Fibroblast of pulmonary artery (primary cell): ENCODE measurements at places on chromosomes 4 and X.
A peak's percentile ranks its signal among the peaks of the same experiment; 100 is the strongest.

DNA sequence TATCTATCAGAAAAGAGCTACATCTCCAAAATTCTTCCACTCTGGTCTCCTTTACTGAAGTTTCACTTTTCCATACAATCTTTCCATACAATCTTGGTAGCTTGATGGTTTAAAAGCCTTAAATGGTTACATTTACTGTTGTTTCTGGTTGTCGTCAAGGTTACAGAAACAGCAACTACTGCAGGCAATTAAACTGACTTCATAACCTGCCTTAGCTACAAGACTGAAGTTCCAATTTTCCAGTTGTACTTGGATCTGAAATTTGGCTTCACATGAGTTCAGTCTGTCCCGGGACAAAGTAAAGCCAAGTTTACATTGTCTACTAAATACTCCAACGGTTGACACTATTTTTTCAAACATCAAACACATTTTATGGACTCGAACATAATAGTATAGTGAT, 326.4 kb downstream of the ANKRD50 start:
- DNase-seq = peak; percentile 26

- no peak for DNase-seq
These were observed 11.1 kb downstream of the EXOC1L start for GRCh38 chr4:55830716-55831115.

DNA sequence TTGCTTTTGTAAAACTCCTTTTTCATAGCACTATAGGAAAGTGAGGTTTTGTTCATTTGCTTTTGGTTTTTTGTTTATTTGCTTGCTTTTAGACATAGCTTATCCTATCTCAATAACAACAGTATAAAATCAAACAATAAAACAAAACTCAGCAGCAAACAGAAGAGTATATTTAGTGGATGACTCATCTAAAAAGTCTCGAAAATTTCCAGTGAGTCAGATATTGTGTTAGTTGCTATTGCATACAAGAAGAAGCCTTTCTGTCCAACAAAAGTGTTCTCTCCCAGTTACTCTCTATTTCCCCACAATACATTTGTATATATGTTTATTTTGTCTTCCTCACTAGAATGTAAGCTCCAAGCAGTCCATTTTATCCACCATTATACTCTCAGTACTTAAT, 36.0 kb upstream of the NPNT start:
- DNase-seq = peak; percentile 83

- DNase-seq = peak; percentile 8
These were observed 43.7 kb downstream of the MAGEA9 start for GRCh38 chrX:149825424-149825823.

- no peak for DNase-seq
These were observed 56.2 kb downstream of the UGT2B10 start for GRCh38 chr4:68871809-68872642.

GRCh38 chrX:48064261-48064660, 7.2 kb downstream of the ZNF630 start:
- DNase-seq = no peak

DNA sequence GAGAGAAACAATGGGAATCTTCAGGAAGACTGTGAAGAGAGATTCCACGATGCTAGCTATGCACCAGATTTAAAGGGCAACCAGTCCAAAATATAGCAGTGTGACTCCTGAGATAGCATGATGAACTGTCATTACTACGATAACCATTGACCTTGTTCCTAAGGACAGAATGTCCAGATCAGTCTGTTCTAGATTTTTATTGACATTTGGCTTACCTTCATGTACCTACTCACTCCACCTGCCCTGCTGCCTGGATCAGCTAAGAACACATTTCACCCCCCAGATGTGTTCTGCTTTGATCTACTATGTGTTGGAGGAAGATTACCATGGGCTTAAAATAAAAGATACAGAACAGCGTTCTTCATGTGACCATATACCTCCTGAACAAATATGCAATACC, 50.1 kb downstream of the ELF2 start:
- DNase-seq = no peak

DNA sequence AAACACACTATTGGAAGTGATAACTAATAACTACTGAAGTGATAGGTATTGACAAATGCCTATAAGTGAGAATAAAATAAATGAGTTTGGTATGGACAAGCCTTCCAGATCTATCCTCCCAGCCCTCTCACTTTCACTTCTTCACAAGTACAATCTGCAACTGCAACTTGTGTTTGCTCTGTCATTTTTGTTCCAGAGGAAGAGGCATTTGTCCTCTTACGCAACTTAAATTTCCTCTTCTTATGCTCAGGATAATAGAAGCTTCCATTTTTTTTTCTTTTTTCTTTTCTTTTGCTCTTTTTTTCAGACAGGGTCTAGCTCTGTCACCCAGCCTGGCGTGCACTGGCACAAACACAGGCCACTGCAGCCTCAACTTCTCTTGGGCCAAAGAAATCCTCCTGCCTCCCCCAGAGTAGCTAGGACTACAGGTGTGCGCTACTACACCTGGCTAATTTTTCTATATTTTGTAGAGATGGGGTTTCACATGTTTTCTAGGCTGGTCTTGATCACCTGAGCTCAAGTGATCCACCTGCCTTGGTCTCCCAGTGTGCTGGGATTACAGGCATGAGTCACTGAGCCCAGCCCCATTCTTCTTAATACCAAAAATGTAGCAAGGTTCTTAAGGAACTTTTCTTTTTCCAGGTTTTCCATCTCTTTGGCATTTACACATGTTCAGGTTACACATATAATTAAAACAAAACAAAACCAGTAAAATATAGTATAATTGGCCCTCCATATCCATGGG, 73.1 kb downstream of the PDGFC start:
- peak; percentile 68 for DNase-seq

DNA sequence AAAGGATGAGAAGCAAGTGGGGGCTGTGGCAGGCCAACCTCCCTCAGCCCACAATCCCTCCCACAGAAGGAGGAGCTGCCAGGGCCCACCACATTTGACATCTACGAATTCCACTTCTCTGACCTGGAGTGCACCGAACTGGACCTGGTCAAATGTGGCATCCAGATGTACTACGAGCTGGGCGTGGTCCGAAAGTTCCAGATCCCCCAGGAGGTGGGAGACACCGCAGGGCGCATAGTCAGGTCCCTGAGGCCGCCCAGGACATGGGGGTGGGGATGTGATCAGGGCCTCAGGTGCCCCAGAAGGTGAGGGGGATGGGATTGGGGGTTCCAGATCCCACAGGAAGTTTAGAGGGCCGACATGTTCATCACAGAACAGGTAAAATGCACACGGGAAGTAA, 13.7 kb downstream of the ATP5ME start:
- no peak for DNase-seq

DNA sequence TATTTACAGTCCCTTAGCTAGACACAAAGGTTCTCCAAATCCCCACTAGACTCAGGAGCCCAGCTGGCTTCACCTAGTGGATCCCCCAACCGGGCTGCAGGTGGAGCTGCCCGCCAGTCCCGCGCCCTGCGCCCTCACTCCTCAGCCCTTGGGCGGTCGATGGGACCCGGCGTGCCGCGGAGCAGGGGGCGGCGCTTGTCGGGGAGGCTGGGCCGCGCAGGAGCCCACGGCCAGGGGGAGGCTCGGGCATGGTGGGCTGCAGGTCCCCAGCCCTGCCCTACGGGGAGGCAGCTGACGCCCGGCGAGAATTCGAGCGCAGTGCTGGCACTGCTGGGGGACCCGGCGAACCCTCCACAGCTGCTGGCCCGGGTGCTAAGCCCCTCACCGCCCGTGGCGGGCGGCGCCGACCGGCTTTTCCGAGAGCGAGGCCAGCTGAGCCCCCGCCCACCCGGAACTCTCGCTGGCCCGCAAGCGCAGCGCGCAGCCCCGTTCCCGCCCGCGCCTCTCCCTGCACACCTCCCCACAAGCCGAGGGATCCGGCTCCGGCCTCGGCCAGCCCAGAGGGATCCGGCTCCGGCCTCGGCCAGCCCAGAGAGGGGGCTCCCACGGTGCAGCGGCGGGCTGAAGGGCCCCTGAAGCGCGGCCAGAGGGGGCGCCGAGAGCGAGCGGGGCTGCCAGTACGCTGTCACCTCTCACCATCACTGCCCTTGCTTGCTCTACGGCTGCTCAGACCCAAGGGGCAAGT, 39.4 kb downstream of the WFS1 start:
- no peak for DNase-seq

GRCh38 chr4:114684462-114684861, 85.9 kb downstream of the UGT8 start:
- DNase-seq = no peak

- peak; percentile 97 for DNase-seq
These were observed 64.8 kb downstream of the TSC22D3 start for GRCh38 chrX:107710617-107711391.

GRCh38 chr4:8368998-8369397, 71.5 kb downstream of the ACOX3 start:
- DNase-seq = no peak

GRCh38 chrX:41177297-41177696, 92.1 kb downstream of the USP9X start:
- DNase-seq = no peak

DNA sequence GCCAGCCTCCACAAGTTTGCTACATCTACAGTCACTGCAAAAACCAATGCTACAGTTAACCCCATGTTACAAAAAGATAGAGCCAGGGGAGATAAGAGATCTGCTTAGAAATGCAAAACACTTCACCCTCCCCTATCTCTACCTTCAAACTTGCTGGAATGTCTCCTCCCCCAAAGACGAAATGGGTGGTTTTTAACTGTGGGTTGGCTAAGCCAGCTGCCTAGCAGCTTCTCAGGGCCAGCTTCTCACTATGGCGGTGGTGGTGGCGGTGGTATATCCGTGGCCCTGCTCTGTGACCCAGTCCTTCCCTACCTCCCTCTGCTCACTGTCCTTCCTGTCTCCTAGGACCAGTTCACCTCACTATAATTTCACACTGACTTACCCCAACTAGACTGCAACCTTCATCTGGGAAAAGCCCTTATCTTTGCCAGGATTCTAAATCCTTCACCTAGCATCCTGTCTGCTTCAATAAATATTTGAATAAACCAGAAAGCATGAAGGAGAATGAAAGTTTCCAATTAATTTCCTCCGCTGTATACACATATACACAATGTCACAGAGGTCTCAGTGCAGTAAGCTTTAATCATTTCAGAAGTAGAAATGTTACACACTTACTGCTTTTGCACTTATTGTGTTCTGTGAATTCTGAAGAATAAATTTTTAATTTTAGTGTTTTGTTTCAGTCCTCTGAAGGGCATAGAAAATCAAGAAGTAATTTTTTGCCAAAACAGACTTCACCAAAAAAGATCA, 46.3 kb downstream of the SH3KBP1 start:
- DNase-seq = no peak

DNA sequence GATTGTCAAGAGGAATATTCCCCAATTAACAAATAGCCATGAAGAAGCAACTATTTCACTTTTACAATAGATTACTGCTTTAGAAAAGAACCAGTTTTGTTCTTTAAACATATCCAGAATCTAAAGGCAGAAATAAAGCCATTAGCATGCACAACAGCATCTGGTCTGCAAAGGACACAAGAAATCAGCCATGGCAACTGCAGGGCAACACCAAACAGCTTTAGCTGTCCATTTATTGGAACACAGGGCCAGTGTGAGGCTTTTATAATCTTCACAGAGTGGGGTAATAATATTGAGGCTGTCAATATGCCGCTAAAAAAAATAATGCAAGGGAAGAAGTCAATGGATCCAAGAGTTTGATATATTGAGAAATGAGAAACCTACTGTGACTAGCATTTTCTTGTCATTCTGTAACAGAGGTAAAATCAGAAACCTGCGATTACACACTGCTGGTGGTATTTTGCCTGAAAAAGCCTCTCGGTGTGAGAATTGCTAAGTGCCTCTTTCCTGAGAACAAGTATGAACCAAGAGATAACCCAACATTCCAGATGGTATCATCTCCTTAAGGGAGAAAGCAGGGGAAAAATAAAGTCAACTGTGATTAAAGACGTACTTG, 2.7 kb upstream of the BANK1 start:
- DNase-seq = no peak

DNA sequence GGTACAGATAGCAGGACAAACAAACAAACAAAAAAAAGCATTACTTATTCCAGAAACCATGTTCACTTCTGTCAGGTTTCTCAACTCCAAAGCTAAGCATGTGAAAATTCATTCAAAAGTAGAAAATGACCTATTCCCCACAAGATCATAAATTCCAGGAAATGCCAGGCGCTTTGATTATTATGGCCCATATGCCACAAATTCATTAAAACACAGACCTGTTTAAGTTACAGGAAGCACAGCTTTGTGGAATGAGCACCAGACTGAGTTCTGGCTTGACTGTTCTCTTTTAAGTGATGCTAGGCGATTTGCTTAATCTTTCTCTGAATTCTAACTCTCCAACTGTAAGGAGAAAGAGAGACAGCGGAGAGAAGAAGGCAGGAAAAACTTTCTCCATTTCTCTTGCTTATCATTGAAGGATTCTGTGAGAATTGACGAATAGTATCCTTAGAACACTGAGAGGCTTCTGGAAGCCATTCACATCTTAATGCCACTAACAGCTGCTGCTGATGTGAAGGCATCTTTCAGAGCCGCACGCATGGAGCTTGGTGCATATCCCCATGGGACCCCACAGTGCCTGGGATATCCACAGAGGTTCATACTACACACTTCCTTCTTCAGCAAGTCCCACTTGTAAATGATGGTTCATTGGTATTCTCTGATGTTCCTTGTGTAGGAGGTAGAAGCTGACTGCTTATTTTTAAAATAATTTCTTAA, 138.0 kb downstream of the ZNF674 start:
- no peak for DNase-seq

- DNase-seq = peak; percentile 77
These were observed 12.2 kb downstream of the ARHGEF6 start for GRCh38 chrX:136768469-136769084.

- peak; percentile 43 for DNase-seq
These were observed 119.0 kb downstream of the REELD1 start for GRCh38 chr4:146333187-146333894.

- no peak for DNase-seq
These were observed 2268.1 kb downstream of the PCDH7 start for GRCh38 chr4:32988165-32988811.

GRCh38 chr4:189828081-189828697, 112.5 kb upstream of the FRG1 start:
- no peak for DNase-seq

- no peak for DNase-seq
These were observed 8.0 kb upstream of the HS3ST1 start for GRCh38 chr4:11436673-11437072.

GRCh38 chrX:65781845-65782244, 114.4 kb downstream of the MSN start:
- no peak for DNase-seq

DNA sequence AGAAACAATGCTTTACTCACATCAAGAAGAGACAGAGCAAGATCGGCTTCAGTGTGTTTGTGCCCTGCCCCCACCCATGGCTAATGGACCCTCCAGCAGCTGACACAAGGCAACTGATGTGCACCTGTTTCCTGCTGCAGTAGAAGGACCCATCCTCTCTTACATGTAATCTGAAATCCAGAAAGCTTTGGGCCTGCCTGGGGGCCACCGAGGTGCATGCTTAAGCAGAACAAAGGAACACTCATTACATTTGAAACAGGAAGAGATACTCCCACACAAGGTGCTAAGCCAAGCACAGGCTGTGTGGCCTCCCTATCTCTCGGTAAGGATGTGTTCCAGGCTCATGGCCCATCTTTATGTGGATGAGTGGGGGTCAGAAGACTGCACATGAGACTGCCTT, 338.0 kb downstream of the SPOCK3 start:
- DNase-seq = peak; percentile 1
